ENCODE measurements at places on chromosomes 12 and 14.

DNA sequence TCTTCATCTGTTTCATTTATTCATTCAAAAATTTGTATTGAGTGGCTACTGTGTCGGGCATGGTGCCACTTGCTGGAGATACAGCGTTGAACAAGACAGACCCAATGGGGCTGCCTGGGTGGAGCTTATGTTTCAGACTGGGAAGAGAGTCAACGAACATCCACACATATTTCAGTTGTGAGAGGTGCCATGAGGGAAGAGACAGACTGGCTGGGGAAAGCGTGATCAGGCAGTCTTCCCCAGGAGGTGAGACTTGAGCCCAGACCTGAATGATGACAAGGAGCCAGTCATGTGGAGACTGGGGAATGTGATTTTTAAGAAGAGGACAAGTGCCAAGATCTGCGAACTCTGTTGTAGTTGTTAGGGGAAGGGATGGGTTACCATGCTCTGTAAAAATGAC lies 12.2 kb downstream of the BICD1 start:
- DNase-seq = no peak

DNA sequence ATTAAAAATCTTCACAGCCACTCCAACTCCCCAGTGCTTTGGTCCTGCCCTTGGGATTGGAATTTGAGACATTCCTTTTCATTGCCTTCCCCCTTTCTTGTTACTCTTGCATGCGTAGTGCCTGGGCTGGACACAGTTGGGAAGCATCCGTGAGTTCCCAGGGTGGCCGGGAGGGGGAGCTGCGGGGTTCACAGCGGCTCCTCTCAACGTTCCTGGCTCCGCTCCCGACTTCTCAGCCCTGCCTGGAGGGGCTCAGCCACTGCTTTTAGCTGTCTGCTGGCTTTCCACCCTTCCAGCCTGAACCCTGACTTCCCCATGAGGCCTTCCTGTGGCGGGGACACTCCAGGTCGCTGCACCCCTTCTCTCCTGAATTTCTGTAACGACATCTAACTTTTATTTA lies 3.2 kb downstream of the TEX52 start:
- DNase-seq = no peak

GRCh38 chr14:76486251-76486743 lies 110.4 kb downstream of the ESRRB start:
- DNase-seq = no peak

DNA sequence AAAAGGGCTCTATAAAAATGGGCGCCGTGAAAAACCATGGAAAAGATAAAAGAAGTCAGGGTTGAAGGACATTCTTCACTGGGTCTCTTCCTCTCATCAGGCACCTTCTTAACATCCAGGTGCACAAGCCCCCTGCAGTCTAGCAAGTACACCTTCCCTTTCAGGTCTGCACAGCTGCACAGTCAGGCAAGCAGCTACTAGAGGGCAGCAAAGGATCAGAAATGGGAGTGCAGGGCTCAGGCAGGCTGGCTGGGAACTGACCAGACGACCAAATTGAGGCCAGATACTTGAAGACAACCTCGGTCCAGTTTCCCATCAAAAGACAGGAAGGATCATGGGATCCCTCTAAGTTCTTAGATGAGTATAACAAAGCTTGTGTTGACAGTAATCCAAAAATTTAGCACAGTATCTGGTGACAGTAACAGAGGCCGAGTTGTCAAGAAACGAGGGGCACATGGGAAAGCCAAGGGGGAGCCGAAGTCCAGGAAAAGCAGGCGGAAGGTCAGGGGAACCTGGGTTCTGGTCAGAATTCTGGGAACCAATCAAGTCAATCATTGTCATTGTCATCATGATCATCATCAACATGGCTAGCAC lies 10.1 kb upstream of the GRIP1 start:
- no peak for DNase-seq

DNA sequence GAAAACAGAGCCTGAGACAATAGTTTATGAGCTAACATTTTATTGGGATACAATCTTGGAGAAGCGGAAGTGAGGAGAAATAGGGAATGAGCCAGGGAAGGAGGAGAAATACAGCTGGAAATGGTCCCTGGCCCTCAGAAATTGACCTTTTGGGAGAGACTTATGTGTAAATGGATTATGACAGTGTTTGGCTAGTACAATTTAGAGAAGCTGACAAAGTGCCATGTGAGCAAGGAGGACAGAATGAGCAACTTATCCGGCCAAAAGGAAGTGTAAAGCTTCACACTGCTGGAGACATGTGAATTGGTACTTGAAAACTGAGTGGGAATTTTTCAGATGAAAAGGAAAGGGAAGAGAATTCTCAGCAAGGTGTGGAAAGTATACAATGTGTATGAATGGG lies 2.9 kb downstream of the GLIPR1 start:
- DNase-seq = no peak
